ENCODE measurements at places on chromosomes 7 and 10. TPM values are rescaled to one million over a fixed set of nuclear protein-coding genes. Genes with fewer than 3 reads are reported as not detected.

The LIPK gene
- 10.6 TPM for total RNA-seq

The ADCY1 gene
- 5.7 TPM for total RNA-seq

The CXCL12 gene
- total RNA-seq: 107 TPM

The TCF7L2 gene
- total RNA-seq: 36.8 TPM

The CFTR gene
- total RNA-seq: 1.2 TPM

The CRTAC1 gene
- total RNA-seq: 3.2 TPM

The PCGF5 gene
- 23.8 TPM for total RNA-seq

The MRM2 gene
- 12.4 TPM for total RNA-seq

The KNDC1 gene
- total RNA-seq: 1.1 TPM

The MRPL43 gene
- total RNA-seq: 32.3 TPM

The SOSTDC1 gene
- 58.9 TPM for total RNA-seq

The AKR1D1 gene
- total RNA-seq: not detected

The NPS gene
- total RNA-seq: not detected
